ENCODE measurements at places on chromosomes 7 and 10.

- DNase-seq = no peak
These were observed 45.5 kb upstream of the LRRN3 start for GRCh38 chr7:111045449-111045848.

DNA sequence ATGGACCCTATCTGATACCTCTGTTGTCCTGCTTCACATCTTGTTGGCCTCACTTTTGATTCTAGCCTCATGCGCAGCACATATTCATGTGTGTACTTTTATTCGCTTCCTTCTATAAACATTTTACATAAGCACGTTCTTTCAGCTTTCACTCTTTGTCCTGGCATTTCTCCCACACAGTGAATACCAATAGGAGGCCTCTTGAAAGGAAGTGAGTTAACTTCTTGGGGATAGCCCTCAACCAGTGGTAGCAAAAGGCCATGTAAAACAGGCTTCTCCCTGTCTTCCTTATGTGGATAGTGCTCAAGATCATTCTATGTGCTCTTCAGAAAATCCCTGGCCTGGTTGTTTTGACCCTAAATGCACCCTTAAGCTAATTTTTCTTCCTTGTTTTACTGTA lies 633.9 kb upstream of the MBL2 start:
- DNase-seq = no peak

GRCh38 chr7:68718097-68718551 lies 880.2 kb upstream of the AUTS2 start:
- no peak for DNase-seq

- DNase-seq = no peak
These were observed 16.8 kb downstream of the HNRNPA2B1 start for GRCh38 chr7:26183545-26184280.

GRCh38 chr10:26861205-26861998 lies 644 bp upstream of the ABI1 start:
- no peak for DNase-seq

GRCh38 chr10:113788604-113789083 lies 37.2 kb downstream of the PLEKHS1 start:
- DNase-seq = peak; percentile 78

- no peak for DNase-seq
These were observed 45.5 kb downstream of the CASTOR2 start for GRCh38 chr7:75010036-75010435.

- no peak for DNase-seq
These were observed 113.2 kb downstream of the CDK6 start for GRCh38 chr7:92723205-92723604.

DNA sequence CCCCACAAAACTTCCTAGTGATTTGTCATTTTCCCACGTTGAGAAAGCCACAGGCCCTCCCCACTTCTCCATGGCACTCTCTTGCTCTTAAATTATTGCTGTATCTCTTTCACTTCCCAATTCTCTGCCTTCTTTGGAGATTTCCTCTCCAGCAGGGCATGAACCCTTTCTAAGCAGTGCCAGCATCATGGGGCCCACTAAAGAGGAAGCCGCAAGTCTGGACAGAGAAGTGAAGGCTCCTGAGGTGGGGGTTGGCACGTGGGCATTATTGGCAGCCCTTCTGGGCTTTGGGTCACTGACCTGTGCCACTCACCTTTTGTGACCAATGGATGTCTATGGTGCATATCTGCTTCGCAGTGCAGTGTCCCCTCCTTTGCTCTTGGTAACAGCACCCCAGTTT lies 97.7 kb upstream of the TCF7L2 start:
- DNase-seq = no peak

DNA sequence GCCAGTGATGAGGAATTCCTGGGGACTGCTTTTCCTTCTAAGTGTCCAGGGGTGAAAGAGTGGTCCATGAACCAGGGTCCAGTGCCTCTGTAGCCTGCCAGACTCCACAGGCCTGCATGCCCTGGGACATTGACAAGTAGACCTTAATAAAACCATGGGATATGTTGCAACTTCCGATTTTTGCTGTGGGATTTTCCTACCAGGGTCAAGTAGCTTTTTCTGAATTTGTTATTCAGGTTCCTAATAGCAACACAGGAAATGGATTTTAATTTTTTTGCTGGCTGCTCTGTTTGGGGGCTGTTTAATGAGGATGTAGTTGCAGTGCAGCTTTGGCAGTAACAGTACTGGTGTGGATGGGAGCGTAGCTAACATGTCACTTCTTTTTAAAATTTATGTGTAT lies 42.1 kb downstream of the WBP1L start:
- DNase-seq = no peak
